Adrenal gland (tissue), 19 donors: ENCODE measurements at places on chromosomes 2 and 18. TPM values are rescaled to one million over a fixed set of nuclear protein-coding genes. Genes with fewer than 3 reads are reported as not detected.

DNA sequence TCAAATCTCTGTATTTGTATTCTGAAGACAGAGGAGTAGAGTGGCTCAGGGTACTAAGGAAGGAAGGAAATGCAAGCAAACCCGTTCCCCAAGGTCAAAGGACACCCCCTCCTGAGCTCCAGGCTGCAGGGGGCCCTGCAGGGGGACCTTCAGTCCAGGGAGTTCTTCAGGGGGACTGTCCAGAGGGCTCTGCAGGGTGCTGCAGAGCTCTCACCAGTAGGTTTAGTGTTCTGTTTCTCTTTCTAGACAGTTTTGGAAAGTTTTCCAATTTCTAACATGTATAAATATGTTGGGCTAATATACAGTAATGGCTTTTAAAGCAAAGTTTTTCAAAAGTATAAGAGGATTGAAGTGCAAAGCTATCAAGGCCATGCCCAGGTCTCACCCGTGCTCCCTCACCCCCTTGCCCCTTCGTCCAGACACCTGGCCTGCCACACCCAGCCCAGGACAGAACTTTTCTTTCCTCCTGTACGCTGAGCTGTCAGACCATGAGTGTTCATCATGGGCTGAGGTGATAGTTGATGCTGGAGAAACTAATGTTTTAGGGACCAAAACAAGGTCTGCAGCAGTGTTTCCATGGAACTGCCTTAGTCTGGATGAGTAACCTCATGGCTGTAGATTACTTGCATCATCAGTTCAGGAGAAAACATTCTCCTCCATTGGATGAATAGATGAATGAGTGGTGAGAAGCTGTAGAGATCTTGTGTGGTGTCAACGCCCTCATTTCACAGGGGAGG lies 134.2 kb downstream of the GLI2 start:
- DNase-seq = no peak
- no peaks in the 10 kb centered on the region for H3K36me3 ChIP-seq
- H3K27ac ChIP-seq = no peak overlapping the region
- H3K4me3 ChIP-seq = no peak overlapping the region
- peaks cover 9% of the 10 kb centered on the region for H3K4me1 ChIP-seq
- no peaks in the 10 kb centered on the region for H3K27me3 ChIP-seq

- no peak for DNase-seq
- H3K27ac ChIP-seq = no peak overlapping the region
- H3K27me3 ChIP-seq = no peaks in the 10 kb centered on the region
- peaks cover 9% of the 10 kb centered on the region for H3K4me1 ChIP-seq
- no peaks in the 10 kb centered on the region for H3K36me3 ChIP-seq
Measured at GRCh38 chr2:24723665-24724064, 69.5 kb downstream of the PTRHD1 start.

- no peak overlapping the region for H3K27ac ChIP-seq
- H3K27me3 ChIP-seq = no peaks in the 10 kb centered on the region
- H3K36me3 ChIP-seq = no peaks in the 10 kb centered on the region
- no peak overlapping the region for H3K4me3 ChIP-seq
- no peak for DNase-seq
- H3K4me1 ChIP-seq = no peaks in the 10 kb centered on the region
Measured at GRCh38 chr2:65639156-65639864, 206.9 kb upstream of the SPRED2 start.

DNA sequence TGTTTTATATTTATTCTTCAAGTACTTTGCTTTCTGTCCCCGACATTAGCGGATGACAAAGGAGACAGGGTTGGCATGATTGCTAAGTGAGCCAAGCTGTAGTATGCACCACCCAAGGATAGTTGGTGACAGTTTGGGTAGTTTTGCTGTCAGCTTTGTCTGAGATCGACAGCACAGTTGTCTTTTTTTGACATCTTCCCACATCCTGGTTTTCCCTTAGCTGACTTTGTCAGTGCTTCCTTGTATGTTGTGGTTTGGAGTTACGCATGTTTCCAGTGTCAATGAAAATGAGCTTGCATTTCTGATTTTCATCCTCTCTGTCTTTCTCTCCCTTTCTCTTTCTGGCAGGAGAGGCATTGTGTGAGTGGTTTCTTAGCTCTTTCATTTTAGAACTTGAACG lies 44.6 kb upstream of the DOCK10 start:
- no peaks in the 10 kb centered on the region for H3K36me3 ChIP-seq
- no peak overlapping the region for H3K4me3 ChIP-seq
- H3K27ac ChIP-seq = no peak overlapping the region
- no peaks in the 10 kb centered on the region for H3K4me1 ChIP-seq

GRCh38 chr18:36636237-36636817 lies 192.5 kb downstream of the TPGS2 start:
- no peak for DNase-seq
- H3K4me1 ChIP-seq = peaks cover 8% of the 10 kb centered on the region
- H3K36me3 ChIP-seq = no peaks in the 10 kb centered on the region
- H3K27me3 ChIP-seq = no peaks in the 10 kb centered on the region
- no peak overlapping the region for H3K4me3 ChIP-seq

GRCh38 chr18:77118256-77119090 lies 14.1 kb downstream of the MBP start:
- no peak overlapping the region for H3K27ac ChIP-seq
- H3K27me3 ChIP-seq = no peaks in the 10 kb centered on the region
- no peak for DNase-seq
- H3K4me1 ChIP-seq = peaks cover 17% of the 10 kb centered on the region
- no peak overlapping the region for H3K4me3 ChIP-seq

DNA sequence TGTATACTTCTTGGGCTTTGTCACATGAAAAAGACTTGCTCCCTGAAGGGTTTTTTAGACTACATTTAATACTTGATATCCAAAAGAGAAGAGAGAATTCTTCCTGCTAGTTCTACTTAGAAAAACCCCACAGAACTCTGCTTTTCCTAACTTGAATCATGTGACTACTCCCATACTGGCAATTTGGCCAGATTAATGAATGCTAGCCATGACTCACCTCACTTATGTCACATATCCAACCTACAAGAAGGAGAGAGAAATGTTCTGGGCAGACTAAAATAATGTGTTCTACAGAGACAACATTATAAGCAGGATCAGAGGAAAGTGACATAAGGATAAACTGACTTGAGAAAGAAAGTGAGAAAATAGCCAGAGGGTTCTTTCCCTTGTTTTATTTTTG lies 249.3 kb upstream of the GULP1 start:
- no peak overlapping the region for H3K27ac ChIP-seq
- H3K4me3 ChIP-seq = no peak overlapping the region
- no peaks in the 10 kb centered on the region for H3K27me3 ChIP-seq
- H3K4me1 ChIP-seq = no peaks in the 10 kb centered on the region

GRCh38 chr2:135030826-135031225 lies 16.4 kb downstream of the MAP3K19 start:
- H3K4me3 ChIP-seq = no peak overlapping the region
- no peaks in the 10 kb centered on the region for H3K36me3 ChIP-seq
- H3K4me1 ChIP-seq = no peaks in the 10 kb centered on the region
- no peaks in the 10 kb centered on the region for H3K27me3 ChIP-seq
- no peak for DNase-seq
- H3K27ac ChIP-seq = no peak overlapping the region

DNA sequence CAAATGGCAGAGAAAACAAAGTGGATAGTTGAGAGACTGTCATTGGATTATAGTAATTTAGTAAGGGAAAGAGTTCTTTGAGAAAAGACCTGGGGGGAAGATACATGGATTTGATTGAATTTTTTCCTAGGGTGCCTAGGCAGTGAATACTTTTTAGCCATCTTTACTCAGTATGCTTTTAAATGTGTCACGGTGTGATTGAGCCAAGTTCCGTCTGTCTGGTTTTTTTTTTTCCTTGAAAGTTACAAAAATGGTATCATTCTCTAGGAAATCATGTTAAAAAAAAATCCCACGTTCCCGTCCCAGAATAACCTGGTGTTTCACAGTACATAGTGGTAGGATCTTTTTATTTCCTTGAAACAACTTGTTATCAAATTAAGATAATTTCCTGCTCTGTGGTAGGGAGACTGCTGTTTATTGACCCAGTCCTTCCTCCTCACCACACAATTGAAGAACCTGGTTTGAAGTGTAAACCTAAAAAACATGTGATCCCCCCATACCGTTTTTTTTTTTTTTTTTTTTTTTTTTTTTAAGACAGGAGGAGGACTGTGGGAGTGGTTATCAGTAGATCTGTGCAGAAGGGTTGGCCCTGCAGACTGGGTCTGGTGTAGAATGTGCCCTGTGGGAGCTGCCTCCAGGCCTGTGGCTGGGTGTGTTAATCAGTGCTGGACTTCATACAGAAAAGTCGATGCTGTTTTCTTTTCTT lies 55.1 kb downstream of the DGKD start:
- peaks cover 33% of the 10 kb centered on the region for H3K4me1 ChIP-seq
- DNase-seq = peak; percentile 51
- no peaks in the 10 kb centered on the region for H3K27me3 ChIP-seq
- H3K4me3 ChIP-seq = no peak overlapping the region
- H3K36me3 ChIP-seq = no peaks in the 10 kb centered on the region
- peak overlapping the region; percentile 40 for H3K27ac ChIP-seq

- H3K4me3 ChIP-seq = no peak overlapping the region
- H3K4me1 ChIP-seq = no peaks in the 10 kb centered on the region
- H3K27me3 ChIP-seq = no peaks in the 10 kb centered on the region
- DNase-seq = peak; percentile 15
- no peak overlapping the region for H3K27ac ChIP-seq
Measured at GRCh38 chr2:126885751-126886210, 12.9 kb upstream of the TEX51 start.

DNA sequence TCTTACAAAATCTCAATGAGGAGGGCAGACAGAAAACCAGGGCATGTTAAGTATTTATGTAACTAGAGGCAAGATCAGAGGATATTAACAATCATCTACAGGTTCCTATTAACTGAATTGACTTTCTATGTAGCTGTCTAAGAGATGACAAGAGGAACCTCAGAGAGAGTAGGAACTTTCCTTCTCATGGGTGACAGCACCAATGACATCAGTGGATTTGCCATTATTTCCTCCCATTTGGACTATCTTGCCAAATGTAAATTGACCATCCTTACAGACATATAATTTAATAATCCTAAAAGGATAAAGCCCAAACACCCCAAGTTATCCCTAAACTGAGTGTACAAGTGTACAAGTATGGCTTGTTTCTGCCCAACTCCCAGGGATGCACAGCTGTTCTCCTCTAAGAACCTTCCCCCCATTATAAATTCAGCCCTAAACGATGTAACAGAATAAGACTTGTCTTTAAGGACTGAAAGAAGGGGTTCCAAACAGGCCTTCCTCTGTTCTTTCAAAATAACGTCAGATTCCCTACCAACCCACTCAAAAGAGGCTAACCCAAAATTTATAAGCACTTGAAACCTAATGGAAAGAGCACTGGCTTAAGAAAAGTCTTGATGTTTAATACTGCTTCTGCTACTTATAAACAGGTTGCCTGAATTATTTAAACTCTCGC lies 73.4 kb upstream of the CHAC2 start:
- no peak overlapping the region for H3K27ac ChIP-seq
- H3K36me3 ChIP-seq = no peaks in the 10 kb centered on the region
- H3K4me3 ChIP-seq = no peak overlapping the region
- DNase-seq = no peak
- no peaks in the 10 kb centered on the region for H3K4me1 ChIP-seq

GRCh38 chr2:64514008-64514407 lies 10.1 kb upstream of the AFTPH start:
- H3K27ac ChIP-seq = no peak overlapping the region
- no peak overlapping the region for H3K4me3 ChIP-seq
- H3K4me1 ChIP-seq = no peaks in the 10 kb centered on the region
- no peaks in the 10 kb centered on the region for H3K36me3 ChIP-seq
- DNase-seq = no peak
- H3K27me3 ChIP-seq = no peaks in the 10 kb centered on the region

DNA sequence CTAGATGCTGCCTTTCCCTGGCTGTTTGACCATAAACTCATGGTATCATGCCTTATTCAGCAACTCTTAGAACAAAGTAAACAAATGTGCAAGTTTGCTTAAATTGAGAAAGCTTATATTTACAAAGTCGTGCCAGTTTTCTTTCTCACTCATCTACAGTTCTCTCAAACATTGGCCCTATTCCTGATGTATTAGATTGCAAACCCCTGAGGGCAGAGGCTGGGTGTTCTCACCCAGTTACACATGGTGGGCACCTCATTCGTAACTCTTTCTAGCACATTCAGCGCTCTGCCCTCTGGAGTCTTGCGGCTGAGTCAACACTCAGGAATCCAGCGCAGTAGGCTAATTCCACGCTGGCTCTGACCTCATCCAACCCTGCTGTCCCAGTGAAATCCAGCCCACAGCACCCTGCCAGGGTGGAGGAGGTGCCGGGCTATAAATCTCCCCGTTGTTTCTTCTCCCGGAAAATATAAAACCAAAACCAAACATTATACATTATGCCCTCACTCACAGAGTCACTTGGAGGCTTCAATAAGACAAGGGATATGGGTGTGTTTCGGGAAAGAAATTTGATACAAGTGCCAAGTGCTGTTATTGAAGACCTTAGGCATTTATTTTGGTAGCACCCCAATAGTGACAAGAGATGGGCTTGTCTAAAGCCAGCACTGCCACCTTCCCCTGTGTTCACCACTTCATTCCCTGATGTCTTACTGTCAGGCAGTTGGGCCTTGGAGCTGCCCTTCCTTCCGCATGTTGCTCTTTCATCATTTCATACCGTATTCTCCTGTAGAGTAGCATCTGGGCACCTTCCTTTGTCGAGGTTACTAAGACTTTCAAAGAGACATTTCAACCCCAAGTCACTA lies 287.4 kb downstream of the PRKCE start:
- H3K27ac ChIP-seq = no peak overlapping the region
- peaks cover 16% of the 10 kb centered on the region for H3K4me1 ChIP-seq
- no peaks in the 10 kb centered on the region for H3K27me3 ChIP-seq
- H3K36me3 ChIP-seq = no peaks in the 10 kb centered on the region

DNA sequence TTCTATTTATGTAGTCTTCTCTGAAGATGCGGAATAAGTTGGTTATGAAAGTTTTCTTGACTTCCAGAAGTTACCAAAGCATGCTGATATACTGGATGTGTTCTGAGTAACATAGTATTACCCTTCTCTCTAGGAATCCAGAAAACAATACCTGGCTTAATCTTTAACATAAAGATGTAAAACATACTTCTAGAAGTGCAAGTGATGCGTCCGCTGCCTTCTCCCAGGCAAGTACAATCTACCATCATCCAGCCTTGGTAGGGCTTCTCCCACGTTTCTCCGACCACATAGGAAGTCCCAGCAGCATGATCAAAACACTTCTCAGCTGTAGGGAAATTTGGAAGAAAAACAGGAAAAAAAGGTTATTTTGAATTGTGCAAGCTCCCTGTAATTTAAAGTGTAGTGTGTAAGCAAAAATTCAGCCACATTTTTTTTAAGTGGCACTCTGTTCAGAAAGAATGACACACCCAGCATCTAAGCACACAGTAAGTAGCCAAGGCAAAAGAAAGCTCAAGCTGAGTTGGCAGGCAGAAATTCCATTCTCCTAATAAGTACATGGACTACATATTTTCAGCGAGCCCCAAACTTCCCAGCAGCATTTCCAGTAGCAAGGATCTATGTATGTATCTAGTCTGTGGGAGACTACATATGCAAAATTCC lies 5.2 kb downstream of the FN1 start:
- DNase-seq = no peak
- H3K36me3 ChIP-seq = no peaks in the 10 kb centered on the region
- no peaks in the 10 kb centered on the region for H3K27me3 ChIP-seq
- no peak overlapping the region for H3K4me3 ChIP-seq
- no peak overlapping the region for H3K27ac ChIP-seq

- no peak overlapping the region for H3K27ac ChIP-seq
- no peaks in the 10 kb centered on the region for H3K36me3 ChIP-seq
- H3K27me3 ChIP-seq = no peaks in the 10 kb centered on the region
Measured at GRCh38 chr2:43689999-43690398, 13.8 kb upstream of the C1GALT1C1L start.

GRCh38 chr2:202736826-202737225 lies 102.1 kb downstream of the FAM117B start:
- H3K27ac ChIP-seq = no peak overlapping the region
- no peak for DNase-seq
- H3K4me3 ChIP-seq = no peak overlapping the region
- no peaks in the 10 kb centered on the region for H3K4me1 ChIP-seq
- H3K36me3 ChIP-seq = no peaks in the 10 kb centered on the region
- H3K27me3 ChIP-seq = no peaks in the 10 kb centered on the region

Gene MROH2A
- not detected for total RNA-seq

Gene FSHR
- total RNA-seq = not detected

Gene CD8B2
- not detected for total RNA-seq

Gene COL6A3
- 49.0 TPM for total RNA-seq
